ENCODE measurements at places on chromosomes 16 and 17.
A peak's percentile ranks its signal among the peaks of the same experiment; 100 is the strongest.

DNA sequence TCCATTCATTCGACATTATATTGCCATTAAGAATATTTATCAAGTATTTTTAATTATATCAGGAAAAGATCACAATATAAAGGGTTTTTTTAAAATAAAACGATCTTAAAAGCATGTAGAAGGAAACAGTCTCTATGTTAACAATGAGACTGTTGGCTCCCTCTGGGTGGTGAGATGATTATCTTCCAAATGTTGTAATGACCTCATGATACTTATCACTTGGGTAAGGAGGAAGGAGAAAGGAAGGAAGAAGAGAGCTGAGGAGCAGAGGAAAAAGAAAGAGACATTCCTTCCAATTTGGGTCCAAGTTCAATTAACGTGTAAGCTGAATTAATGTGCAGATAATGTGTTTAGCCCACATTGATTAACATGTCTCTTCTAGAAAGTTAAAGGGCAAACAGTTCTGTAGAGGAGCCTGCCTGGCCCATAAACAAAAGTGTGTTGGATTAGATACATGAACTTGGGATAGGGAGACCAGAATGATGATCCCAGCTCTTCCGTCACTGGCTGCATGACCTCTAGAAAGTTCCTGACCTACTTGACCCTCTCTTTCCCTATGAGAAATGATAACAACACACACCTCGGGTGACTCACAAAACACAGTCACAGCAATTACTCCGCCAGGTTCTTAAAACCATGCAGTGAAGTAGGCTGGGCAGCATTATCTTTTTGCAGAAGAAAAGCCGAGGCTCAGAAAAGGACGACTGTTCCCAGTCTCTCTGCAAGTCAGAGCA lies 32.0 kb downstream of the PIMREG start:
- H3K27ac ChIP-seq, result peak overlapping the region; percentile 60
- no peaks in the 10 kb centered on the region for H3K27me3 ChIP-seq
- no peak overlapping the region for H3K4me3 ChIP-seq
- peaks cover 65% of the 10 kb centered on the region for H3K36me3 ChIP-seq

DNA sequence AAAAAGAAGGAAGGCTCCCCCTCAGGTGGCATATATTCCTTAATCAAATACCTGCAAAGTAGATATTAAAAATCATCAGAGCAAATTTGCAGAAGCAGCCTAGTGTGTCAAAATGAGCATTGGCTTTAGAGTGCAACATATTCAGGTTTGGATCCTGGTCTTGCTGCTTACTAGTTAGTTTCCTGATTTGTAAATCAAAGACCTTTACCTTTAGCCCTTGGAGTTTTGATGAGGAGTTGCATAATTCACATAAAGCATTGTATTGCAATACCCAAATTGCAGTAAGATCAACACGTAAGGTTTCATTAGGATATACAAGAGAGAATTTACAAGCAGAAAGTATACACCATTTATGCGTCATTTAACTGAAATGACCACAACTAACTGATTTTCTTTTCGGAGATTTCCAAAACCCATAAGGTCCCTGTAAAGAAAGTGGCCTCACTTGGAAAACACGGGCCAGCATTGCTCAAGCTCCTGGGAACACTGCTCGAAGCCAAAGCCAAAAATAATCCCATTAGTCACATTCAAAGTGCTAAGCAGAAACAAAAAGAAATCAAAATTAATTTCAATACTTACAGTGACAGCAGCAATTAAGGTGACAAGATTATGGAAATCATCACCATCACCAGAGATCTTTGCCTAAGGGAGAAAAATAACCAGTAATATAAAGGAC lies 415.9 kb upstream of the ERCC4 start:
- H3K27ac ChIP-seq, result no peak overlapping the region
- no peaks in the 10 kb centered on the region for H3K27me3 ChIP-seq
- no peak overlapping the region for H3K4me3 ChIP-seq
- peaks cover 33% of the 10 kb centered on the region for H3K4me1 ChIP-seq

- peaks cover 28% of the 10 kb centered on the region for H3K4me1 ChIP-seq
- no peaks in the 10 kb centered on the region for H3K27me3 ChIP-seq
- peak overlapping the region; percentile 77 for H3K4me3 ChIP-seq
- no peak for DNase-seq
Observed at GRCh38 chr16:75566758-75567255, 628 bp downstream of the GABARAPL2 start.

- H3K27ac ChIP-seq, result no peak overlapping the region
- no peaks in the 10 kb centered on the region for H3K27me3 ChIP-seq
- peaks cover 18% of the 10 kb centered on the region for H3K36me3 ChIP-seq
- H3K4me3 ChIP-seq, result no peak overlapping the region
Observed at GRCh38 chr16:1366712-1367299, 15.1 kb downstream of the GNPTG start.

- H3K27me3 ChIP-seq, result no peaks in the 10 kb centered on the region
- peaks cover 20% of the 10 kb centered on the region for H3K4me1 ChIP-seq
Observed at GRCh38 chr16:57485916-57486857, at the start of gene DOK4. Gene DOK4, minus strand, starts transcription at chr16:57486493. Its CDS starts 6,986 bp downstream, at chr16:57479507.

DNA sequence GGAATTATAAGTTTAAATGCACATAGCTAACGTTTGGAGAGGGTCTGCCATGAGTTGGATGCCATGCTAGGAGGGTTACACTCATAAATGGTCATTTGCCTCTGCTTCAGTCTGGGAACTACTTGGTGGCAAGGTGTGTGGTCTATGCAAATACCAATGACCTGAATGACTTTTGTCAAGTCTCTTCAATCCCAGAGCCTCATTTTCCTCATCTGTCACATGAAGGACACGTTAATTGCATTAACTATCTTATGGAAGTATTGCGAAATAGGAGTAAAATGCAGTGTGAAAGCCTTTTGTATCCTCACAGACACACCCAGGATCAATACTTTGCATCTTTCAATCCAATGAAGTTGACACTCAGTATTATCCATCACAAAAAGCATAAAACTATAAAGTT lies 62.8 kb downstream of the CDK5R1 start:
- H3K4me1 ChIP-seq, result peaks cover 56% of the 10 kb centered on the region
- DNase-seq, result no peak
- H3K27ac ChIP-seq, result peak overlapping the region; percentile 60
- no peak overlapping the region for H3K4me3 ChIP-seq

- H3K27ac ChIP-seq, result no peak overlapping the region
- no peak overlapping the region for H3K4me3 ChIP-seq
- peaks cover 35% of the 10 kb centered on the region for H3K36me3 ChIP-seq
Observed at GRCh38 chr17:64186171-64187092, 56.5 kb upstream of the ERN1 start.

DNA sequence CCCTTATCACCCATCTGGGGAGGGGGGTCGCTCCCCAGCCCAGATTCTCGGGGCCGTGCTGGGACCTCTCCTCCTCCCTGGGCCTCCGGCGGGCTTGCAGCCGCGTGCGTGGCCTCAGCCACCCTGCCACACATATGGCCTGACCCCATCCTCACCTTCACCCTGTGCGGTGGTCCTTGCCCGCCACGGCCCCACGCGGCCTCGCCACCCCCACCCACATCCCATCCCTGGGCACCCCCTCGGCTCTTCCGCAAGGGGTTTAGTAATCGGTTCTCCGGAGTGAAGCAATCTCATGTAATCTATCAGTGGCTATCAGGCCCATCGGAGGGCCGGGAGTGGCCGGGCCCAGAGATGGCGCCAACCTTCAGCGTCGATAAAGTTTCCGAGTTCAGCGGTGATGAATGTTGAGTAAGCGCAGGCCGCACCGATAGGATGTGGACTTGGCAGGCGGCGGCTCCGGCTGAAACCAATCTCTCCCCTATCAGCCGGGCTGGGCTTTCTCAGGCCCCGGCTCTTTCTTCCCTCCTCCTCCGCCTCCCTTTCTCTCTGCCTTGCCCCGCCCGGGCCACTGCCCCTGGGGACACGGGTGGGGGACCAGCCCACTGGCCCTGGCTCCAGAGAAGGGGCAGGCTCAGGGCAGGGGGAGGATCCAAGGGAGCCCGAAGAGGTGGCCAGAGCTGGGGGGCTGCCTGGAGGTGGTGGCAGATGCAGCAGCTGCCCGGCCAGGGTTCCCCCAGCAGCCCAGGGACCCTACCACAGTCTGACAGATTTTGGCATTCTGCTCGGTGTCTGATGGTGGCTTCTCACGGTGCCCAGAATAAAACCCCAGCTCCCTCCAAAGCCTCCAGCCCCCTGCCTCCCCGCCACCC lies 20.8 kb downstream of the ZFPM1 start:
- H3K4me3 ChIP-seq, result no peak overlapping the region
- H3K36me3 ChIP-seq, result no peaks in the 10 kb centered on the region
- no peak for DNase-seq

GRCh38 chr16:66891797-66892196 lies 11.5 kb downstream of the PDP2 start:
- DNase-seq, result no peak
- no peak overlapping the region for H3K4me3 ChIP-seq
- H3K4me1 ChIP-seq, result peaks cover 14% of the 10 kb centered on the region
- no peaks in the 10 kb centered on the region for H3K27me3 ChIP-seq
- no peaks in the 10 kb centered on the region for H3K36me3 ChIP-seq

DNA sequence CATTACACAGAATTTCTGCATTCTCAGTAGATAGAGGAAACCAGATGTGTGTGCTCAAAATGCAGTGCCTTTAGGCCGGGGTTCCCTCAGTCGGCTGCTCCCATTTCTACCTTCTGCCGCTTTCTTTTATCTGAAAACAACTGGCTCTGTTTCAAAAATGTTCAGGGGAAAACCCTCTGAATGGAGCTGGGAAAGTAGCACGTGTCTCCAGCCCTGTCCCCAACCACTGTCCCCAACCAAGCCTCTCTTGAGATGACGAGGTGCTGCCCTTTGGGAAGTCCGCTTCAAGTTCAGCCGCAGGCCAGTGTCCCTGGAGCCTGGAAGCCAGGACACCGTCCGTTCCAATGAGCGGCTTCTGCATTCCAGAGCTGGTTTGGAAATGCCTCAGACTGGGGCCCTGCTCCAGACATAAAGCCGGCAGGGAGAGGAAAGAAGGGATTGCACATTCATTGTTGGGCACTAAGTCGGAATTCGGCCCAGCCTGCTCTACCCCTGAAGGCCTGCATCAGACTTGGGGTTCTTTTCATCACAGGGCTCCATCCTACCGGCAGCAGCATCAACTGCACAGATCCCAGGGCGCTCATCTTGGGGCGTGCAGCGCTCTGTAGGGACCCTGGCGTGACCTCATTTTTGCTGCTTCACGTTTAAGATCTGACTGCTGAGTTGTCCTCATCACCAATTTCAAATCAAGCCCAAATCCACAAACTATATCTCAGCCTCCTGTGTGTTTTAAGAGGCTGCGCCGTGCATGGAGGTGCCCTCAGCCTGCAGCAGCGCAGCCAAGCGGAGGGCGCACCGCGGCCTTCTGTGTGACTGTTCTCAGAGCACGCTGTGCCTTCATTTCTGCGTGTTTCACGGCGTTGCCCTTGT lies 111.3 kb downstream of the BANP start:
- no peaks in the 10 kb centered on the region for H3K36me3 ChIP-seq
- no peaks in the 10 kb centered on the region for H3K4me1 ChIP-seq
- H3K4me3 ChIP-seq, result no peak overlapping the region

DNA sequence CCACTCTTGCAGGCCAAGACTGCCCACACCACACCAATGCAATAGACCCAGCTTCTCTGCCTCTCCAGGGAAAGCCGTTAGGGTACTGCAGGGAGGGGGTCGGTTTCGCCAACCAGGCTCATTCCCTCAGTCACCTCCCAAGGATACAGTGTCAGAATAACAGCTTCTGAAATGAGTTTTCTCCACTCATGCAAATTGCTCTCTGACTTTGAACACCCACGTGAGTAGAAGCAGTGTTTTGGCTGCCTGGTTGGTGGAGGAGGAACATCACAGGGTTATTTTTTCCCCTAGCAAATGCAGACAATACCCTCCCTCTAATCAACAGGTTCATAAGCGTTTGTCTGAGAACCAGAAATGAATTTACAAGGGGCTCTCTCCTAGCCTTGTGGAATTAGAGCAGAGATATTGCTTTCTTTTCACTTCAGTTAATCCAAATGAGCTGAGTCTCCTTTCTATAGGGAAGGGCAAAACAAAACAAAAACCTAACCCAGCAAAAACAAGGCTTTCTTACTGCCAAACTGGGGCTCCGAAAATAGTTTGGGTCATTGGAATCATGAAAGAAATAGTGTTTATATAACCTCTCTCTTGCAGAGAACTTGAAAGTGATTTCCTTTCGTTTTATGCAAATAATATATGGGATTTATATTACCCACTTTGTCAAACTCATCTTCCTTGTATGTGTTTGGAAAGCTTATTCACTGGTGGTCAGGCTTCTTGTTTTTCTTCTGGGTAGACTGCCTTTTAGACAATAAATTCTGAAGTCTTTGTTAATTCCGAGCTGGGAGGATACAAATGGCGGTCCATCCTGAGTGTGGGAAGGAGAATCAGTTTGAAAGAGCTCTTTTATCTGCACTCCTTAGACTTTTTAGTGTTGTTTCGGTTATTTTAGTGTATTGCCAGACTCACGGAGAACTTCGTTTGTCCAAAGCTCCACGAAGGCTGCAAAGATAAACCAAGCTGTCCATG lies 229.9 kb downstream of the MSI2 start:
- no peak overlapping the region for H3K27ac ChIP-seq
- peaks cover 8% of the 10 kb centered on the region for H3K4me1 ChIP-seq
- no peaks in the 10 kb centered on the region for H3K36me3 ChIP-seq
- H3K27me3 ChIP-seq, result no peaks in the 10 kb centered on the region

DNA sequence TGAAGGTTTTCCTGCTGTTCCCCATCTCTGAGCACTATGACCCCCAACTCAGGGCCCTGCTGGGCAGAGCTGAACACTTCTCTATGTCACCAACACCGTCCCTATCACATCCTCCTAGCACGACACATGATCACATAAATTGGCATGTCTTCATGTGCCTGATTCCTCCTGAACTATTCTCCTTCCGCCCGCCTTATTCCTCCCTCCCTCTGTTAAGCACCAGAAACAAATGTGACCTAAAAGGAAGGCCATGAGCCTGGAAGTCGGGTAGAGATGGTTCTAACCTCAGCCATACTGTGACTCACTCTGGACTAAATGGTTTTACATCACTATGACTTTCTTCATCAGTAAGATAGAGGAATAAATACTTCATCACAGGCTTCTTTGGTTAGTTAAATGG lies 80.8 kb upstream of the DYNLRB2 start:
- no peak for DNase-seq
- no peak overlapping the region for H3K27ac ChIP-seq
- H3K27me3 ChIP-seq, result no peaks in the 10 kb centered on the region

DNA sequence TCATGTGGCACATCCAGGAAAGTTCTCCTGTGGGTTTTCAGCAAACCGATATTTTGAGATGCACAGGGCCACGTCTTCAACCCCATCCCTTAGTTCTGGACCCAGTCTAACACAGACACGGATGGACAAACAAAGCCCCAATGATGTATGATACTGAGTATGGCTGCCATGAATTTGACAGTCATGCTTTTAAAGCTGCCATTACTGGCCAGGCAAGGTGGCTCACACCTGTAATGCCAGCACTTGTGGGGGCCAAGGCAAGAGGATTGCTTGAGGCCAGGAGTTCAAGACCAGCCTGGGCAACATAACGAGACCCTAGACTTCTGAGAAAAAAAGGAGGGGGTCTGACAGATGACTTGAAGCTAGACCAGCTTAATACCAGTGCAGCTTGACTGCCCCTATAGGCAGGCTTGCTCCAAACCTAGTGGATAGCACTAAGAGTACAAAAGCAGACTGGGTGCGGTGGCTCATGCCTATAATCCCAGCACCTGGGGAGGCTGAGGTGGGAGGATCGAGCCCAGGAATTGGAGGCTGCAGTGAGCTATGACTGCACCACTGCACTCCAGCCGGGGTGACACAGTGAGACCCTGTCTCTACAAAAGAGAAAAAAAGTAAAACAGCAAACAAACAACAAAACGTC lies 10.8 kb upstream of the ZNF629 start:
- no peaks in the 10 kb centered on the region for H3K36me3 ChIP-seq
- DNase-seq, result no peak
- H3K27me3 ChIP-seq, result no peaks in the 10 kb centered on the region
- no peak overlapping the region for H3K27ac ChIP-seq
- no peak overlapping the region for H3K4me3 ChIP-seq
- H3K4me1 ChIP-seq, result peaks cover 8% of the 10 kb centered on the region

Measured in esophagus squamous epithelium (tissue), 5 donors.